Amniotic stem cell (primary cell): ENCODE measurements at places on chromosomes 4 and X.

- no peak for DNase-seq
Measured at GRCh38 chr4:156677656-156678055, 293.9 kb downstream of the PDGFC start.

DNA sequence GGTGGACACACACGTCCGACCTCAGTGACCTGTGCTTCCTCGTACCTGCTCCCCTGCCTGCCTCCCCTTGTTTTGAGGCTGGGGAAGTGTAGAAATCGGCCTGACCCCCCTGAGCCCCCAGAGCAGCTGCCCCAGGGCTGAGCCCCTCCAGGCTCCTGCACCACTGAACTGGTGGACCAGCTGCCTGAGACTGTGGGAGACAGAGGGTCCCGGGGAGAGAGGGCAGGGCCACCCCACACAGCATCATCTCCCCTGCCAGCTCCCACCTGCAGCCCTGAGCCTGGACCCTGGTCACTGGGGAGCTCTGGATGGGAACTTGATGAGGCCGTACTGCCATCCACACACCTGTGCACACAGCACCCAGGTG is 15.0 kb upstream of the NAT8L start:
- no peak for DNase-seq

- no peak for DNase-seq
Measured at GRCh38 chr4:8676676-8677075, 84.1 kb downstream of the CPZ start.

DNA sequence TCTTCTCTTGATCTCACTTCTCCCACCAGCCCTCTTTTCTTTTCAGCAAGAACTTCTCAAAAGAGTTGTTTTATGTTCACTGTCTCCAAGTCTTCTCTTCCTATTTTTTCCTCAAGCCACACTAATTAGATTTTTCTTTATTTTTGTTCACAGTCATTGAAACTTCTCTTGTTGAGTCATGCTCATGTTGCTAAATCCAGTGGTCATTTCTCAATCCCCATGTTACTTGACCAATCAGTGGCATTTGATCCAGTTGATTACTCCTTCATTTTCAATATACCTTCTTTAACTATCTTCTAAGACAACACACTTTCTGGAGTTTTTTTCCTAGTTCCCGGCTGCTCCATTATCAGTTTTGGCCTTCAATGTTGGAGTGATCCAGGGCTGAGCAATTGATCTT is 103.1 kb upstream of the LSM6 start:
- DNase-seq: no peak

- DNase-seq: no peak
Measured at GRCh38 chr4:2353222-2354107, 65.0 kb downstream of the ZFYVE28 start.

- DNase-seq: peak; percentile 42
Measured at GRCh38 chrX:136176399-136176825, 29.1 kb downstream of the FHL1 start.

DNA sequence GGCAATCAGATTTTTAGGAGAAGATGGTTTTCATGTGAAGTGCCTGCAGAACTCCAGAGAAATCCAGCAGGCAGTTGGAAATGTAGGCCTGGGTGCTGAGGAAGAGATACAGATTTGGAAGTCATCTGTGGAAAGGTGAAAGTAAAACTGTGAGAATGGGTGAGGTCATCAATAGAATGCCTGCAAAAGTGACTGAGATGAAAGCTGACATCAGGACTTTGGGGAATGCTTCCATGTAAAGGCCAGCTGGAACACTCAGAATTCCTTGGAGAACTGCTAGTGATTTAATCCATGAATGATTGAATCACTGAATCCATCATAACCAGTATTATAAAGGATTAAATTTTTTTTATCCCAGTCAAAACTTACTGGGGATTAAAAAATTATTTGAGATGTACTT is 124.5 kb upstream of the GIMD1 start:
- no peak for DNase-seq

DNA sequence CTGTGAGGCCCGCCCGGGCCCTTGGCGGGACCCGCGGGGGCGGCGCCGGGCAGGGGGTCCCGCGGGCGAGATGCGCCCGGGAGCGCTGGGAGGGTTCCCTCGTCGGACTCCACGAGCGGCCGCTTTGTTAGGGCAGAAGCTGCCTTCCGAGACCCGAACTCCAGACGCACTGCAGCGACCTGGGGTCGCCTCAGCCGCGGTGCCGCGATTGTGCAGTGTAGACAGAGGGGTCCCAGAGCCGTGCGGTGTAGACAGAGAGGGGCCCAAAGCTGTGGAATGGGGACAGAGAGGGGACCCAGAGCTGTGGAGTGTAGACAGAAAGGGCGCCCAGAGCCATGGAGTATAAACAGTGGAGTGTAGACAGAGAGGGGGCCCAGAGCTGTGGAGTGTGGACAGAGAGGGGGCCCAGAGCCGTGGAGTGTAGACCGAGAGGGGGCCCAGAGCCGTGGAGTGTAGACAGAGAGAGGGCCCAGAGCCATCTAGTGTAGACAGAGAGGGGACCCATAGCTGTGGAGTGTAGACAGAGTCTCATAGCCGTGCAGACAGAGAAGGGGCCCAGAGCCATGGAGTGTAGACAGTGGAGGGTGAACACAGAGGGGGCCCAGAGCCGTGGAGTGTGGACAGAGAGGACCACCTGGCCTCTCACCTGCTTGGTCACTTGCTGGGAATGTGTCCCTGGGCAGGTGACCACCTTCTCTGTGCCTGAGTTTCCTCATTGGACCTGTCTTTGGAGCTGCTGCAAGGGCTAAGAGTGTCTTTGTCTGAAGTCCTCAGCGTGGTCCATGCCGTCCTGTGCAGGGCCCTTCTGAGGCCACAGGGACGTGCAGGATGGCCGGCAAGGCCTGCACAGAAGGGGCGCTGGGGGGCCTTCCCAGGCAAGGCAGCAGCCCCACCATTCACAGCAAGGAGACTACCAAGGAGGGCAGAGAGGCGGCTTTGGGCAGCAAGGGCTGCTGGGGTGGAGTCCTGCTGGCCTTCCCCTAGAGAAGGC is 875 bp downstream of the RGS12 start:
- no peak for DNase-seq

DNA sequence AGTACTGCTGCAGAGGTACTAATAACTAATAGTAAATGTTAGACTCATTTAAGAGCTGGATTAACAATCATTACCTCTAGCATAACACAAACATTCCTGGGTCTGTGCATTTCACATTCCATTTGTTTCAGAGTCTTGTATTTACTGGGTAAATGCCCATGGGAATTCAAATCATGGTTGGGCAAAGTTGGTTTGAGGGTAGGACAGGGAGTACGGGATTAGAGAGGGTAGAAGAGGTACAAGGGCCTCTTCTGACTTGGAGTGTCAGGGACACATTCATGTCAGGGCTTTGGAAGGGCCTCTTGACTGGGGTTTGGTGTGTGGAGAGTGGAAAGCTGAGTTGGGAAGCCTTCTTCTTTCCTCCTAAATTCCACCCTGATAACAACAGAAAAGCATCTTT is 65.9 kb downstream of the WWC2 start:
- DNase-seq: no peak

DNA sequence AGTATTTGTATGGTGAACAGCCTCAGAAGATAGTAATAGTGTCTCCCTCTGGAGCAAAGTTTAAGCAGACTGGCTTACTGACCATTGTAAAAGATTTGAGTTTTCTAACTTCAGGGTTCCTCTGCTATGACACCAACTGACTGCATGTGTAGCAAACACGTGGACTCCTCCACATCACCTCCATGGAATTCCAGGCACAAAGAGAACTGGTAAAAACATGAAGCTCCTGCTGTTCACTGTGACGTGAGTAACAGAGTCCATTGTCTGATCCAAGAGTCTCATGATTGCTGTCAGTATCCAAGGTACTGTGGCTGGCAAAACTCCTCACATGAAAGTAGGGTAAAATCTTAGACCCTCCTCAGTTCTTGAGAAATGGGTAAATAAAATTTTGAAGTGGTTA is 107.6 kb upstream of the FAM9B start:
- DNase-seq: no peak

GRCh38 chr4:38743866-38744265 is 38.9 kb downstream of the TLR10 start:
- no peak for DNase-seq

DNA sequence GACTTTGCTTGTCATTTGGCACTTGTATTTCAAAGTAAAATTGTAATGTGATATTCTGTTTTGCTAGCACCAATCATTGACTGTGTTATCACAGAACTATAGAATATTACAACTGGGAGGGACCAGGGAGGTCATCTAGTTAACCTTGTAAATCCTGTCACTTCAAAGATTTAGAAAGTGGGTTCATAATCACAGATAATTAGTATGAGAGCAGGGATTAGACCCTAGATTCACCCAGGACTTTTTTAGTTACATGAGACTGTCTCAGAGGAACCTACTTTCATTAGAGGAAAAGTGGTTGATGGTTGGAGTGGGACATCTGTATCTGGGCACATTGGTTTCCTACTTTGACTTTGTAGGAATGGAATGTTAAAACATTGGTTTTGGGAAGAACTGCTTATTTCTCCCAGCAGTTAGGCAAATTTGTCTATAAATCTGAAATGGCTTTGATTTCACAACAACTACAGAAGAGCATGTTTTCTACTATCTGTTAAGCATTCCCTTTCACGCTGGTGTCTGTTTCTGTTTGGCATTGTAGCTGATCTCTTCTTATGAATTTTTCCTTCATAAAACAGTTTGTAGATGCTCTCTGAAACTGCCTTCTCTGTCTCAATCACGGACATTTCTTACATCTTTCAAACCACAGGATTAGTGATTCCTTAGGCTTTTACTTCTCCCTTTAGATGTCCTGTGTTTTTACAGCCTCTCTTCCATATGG is 144.1 kb downstream of the DIPK2B start:
- no peak for DNase-seq

- no peak for DNase-seq
Measured at GRCh38 chr4:88958080-88958479, 98.9 kb downstream of the FAM13A start.
